ENCODE measurements at places on chromosomes 4 and X. TPM values are rescaled to one million over a fixed set of nuclear protein-coding genes. Genes with fewer than 3 reads are reported as not detected.

- no peaks in the 10 kb centered on the region for H3K36me3 ChIP-seq
- DNase-seq: no peak
- no peaks in the 10 kb centered on the region for H3K4me1 ChIP-seq
- no peaks in the 10 kb centered on the region for H3K27me3 ChIP-seq
Measured at GRCh38 chr4:112562254-112562879, 46.4 kb upstream of the NEUROG2 start.

DNA sequence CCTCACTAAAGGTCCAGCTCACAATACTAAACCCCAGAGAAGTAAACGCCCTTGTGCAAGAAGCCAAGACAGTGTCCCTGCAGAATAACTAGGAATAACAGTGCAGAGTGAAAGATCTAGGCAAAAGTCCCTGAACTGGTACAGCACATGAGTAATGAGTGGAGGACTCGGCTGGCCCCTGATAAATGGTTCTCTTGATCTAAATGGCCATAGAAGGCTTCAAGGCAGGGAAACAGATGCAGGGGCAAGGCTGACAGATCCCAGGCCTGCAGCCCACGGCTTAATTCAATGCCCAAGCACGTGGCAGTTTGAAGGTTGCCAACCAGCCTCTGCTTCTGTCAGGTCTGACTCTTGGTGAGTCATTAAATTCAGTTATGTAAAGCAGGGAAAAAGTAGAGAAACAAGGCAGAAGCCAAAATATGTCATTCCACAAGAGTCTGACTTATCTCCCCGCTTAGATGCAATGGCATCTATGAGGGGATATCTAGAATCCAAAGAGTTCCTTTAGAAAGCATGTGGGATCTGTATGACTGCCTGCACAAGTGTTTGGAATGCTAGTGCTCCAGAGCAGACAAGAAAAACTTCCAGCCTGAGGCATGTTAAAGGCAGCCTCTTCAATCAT lies 121.3 kb downstream of the PRDM5 start:
- H3K4me3 ChIP-seq: no peak overlapping the region
- H3K4me1 ChIP-seq: no peaks in the 10 kb centered on the region
- no peaks in the 10 kb centered on the region for H3K36me3 ChIP-seq

Gene MAML3
- 11.9 TPM for total RNA-seq

Gene KIAA1210
- not detected for total RNA-seq

Gene TXK
- 7.4 TPM for total RNA-seq

Gene PYURF
- 24.1 TPM for total RNA-seq

DNA sequence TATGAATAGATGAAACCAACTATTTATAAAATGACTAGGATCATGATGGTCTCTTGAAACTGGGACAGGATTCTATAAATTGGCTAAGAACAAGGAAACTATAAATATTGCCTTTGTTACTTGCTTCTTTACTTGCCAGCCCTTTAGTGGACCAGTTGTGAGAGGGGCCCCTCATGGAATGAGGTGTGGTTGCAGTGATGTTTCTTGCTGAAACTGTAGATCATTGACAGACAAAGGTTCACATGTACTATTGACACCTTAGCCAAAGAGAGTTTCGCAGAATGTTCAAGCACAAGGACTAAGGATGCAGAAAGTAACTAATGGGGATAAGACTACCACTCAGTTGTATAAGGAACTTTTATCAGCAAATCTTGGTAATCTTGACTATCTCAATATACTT lies 135.0 kb upstream of the SMIM10 start:
- DNase-seq: no peak
- no peak overlapping the region for H3K4me3 ChIP-seq
- no peaks in the 10 kb centered on the region for H3K4me1 ChIP-seq
- no peaks in the 10 kb centered on the region for H3K36me3 ChIP-seq
- no peak overlapping the region for H3K27ac ChIP-seq
- H3K27me3 ChIP-seq: no peaks in the 10 kb centered on the region

GRCh38 chr4:70895811-70896491 lies 6.2 kb upstream of the MOB1B start:
- no peaks in the 10 kb centered on the region for H3K36me3 ChIP-seq
- no peak overlapping the region for H3K4me3 ChIP-seq
- H3K27me3 ChIP-seq: no peaks in the 10 kb centered on the region
- DNase-seq: no peak
- H3K4me1 ChIP-seq: no peaks in the 10 kb centered on the region

Gene RASL11B
- total RNA-seq: not detected

Gene UGT2A1
- not detected for total RNA-seq

Gene WNK3
- total RNA-seq: 0.84 TPM

Gene CCKAR
- total RNA-seq: not detected

- H3K4me1 ChIP-seq: peaks cover 25% of the 10 kb centered on the region
- no peaks in the 10 kb centered on the region for H3K27me3 ChIP-seq
- peak overlapping the region; percentile 63 for H3K4me3 ChIP-seq
- peak overlapping the region; percentile 96 for H3K27ac ChIP-seq
- peak; percentile 65 for DNase-seq
- no peaks in the 10 kb centered on the region for H3K36me3 ChIP-seq
Measured at GRCh38 chrX:154412468-154412867, 1.1 kb downstream of the TAFAZZIN start.

- no peaks in the 10 kb centered on the region for H3K4me1 ChIP-seq
- H3K27ac ChIP-seq: no peak overlapping the region
- peak; percentile 16 for DNase-seq
- no peaks in the 10 kb centered on the region for H3K36me3 ChIP-seq
- no peaks in the 10 kb centered on the region for H3K27me3 ChIP-seq
Measured at GRCh38 chr4:2085496-2085901, 26.4 kb downstream of the NAT8L start.

Gene ZCCHC4
- total RNA-seq: 9.4 TPM

Gene HDX
- total RNA-seq: 3.5 TPM

Gene CXorf49
- total RNA-seq: not detected

DNA sequence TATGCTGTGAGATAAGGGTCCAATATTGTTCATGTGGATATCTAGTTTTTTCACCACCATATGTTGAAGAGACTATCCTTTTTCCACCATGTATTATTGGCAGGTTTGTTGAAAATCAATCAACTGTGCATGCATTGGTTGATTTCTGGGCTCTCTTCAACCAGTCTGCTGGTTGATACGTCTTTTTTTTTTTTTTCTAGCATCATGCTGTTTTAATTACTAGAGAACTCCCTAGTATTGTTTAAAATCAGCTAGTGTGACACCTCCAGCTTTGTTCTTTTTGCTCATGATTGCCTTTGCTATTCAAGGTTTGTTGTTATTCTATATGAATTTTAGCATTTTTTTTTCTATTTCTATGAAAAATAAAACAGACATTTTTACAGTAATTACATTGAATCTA lies 123.9 kb downstream of the SLC7A11 start:
- no peak overlapping the region for H3K27ac ChIP-seq
- DNase-seq: no peak

- H3K27ac ChIP-seq: no peak overlapping the region
- H3K27me3 ChIP-seq: no peaks in the 10 kb centered on the region
- H3K36me3 ChIP-seq: no peaks in the 10 kb centered on the region
- DNase-seq: no peak
Measured at GRCh38 chrX:55187281-55187680, 32.9 kb upstream of the PAGE5 start.

GRCh38 chr4:182242787-182243186 lies 415 bp upstream of the TENM3 start:
- no peak overlapping the region for H3K27ac ChIP-seq
- H3K36me3 ChIP-seq: no peaks in the 10 kb centered on the region
- no peaks in the 10 kb centered on the region for H3K4me1 ChIP-seq
- DNase-seq: no peak
- H3K4me3 ChIP-seq: no peak overlapping the region

GRCh38 chr4:109702950-109703663 lies at the start of gene CASP6:
Gene CASP6 (minus strand): TSS chr4:109703445. CDS start chr4:109703395, 50 bp downstream.
- DNase-seq: peak; percentile 94

Gene TRAM1L1
- total RNA-seq: 1.4 TPM

DNA sequence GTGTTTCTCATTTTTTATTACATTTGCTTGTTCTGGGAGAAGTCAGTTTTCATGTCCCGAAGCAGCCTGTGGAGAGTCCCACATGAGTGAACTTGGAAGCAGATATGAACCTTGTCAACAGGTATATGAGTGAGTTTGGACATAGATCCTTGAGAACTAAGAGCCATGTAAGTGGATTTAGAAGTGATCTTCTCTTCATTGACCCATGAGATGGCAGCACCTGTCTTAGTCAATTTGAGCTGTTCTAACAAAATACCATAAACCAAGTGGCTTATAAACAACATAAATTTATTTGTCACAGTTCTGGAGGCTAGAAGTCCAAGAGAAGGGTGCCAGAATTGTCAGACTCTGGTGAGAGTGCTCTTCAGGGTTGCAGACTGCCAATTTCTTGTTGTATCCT lies 1043.8 kb downstream of the ADGRL3 start:
- H3K36me3 ChIP-seq: no peaks in the 10 kb centered on the region
- no peak for DNase-seq
- no peak overlapping the region for H3K4me3 ChIP-seq

Gene DCAF16
- total RNA-seq: 17.2 TPM

GRCh38 chrX:68433155-68433980 lies at the start of gene OPHN1:
Gene OPHN1 (minus strand): TSS chrX:68433495. CDS start chrX:68433020, 475 bp downstream.
- H3K4me1 ChIP-seq: no peaks in the 10 kb centered on the region
- peak within 1 kb of the TSS; percentile 87 for H3K27ac ChIP-seq
- no peaks in the 10 kb centered on the region for H3K27me3 ChIP-seq

DNA sequence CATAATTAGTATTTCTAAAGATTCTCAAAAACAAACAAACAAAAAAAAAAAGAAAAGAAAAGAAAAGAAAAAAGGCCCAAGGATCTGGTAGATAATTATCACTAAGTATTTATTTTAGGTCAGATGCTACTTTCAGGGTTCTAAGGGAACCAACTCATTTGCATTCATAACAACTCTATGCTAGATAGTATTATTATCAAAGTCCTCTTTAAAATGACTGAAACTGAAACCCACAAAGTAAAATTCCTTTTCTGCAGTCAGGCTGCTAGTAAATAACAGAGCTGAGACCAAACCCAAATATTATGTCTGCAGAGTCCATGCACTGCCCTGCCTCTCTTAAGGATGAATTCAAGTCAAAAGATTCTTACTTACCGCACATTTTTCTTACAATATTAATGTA lies 38.3 kb upstream of the MAPK10 start:
- no peaks in the 10 kb centered on the region for H3K36me3 ChIP-seq
- H3K27ac ChIP-seq: no peak overlapping the region
- DNase-seq: no peak
- H3K4me3 ChIP-seq: no peak overlapping the region
- H3K27me3 ChIP-seq: no peaks in the 10 kb centered on the region
- no peaks in the 10 kb centered on the region for H3K4me1 ChIP-seq

DNA sequence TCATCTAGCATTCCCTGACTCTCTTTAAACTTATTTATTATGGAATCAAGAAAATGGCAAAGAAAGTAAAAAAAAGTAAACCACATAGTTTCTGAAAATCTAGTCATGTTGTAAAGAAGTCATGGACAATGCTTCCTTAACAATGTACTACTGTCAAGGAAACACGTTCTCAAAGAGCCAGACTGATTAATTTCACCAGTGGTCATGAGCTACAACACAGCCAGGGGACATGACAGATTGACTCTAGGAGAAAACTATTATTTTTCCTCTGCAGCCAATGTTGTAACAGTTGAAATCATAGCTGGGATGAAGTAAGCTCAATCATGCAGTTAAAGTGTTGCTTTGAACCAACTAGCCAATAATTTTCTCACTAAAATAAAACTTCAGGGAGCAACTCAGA lies 109.2 kb downstream of the MAPK10 start:
- no peak for DNase-seq
- H3K27ac ChIP-seq: no peak overlapping the region
- H3K27me3 ChIP-seq: no peaks in the 10 kb centered on the region
- H3K4me1 ChIP-seq: no peaks in the 10 kb centered on the region
- no peak overlapping the region for H3K4me3 ChIP-seq
- no peaks in the 10 kb centered on the region for H3K36me3 ChIP-seq

Gene SPACA5
- not detected for total RNA-seq

DNA sequence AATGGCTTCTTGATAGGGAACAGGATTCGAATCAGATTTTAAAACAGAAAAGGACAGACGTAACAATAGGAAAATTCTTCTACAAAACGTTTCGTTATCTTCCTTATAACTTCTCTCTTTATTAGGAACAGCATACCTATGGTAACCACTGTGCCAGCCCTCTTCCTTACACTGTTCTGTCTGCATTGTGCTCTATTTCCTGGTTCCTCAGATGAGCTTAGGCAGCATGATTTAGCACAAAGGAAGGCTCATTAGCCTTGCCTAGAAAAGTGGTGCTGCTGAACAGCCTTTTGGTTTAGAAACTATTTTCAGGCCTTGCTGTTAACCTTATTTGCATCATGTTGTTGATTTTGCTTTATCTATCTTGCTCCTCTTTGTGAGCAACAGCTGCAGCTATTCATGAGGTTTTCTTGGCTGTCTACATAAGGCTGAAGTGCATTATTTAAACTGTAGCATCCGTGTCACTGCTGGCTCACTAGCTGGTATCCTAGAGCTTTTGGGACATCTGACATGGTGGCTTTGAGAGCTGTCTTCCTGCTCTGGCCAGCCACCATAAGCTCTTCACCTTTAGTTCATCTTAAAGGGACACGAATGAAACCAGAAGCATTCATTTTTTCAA lies 69.9 kb upstream of the NRK start:
- H3K4me1 ChIP-seq: no peaks in the 10 kb centered on the region
- no peak overlapping the region for H3K4me3 ChIP-seq
- no peak overlapping the region for H3K27ac ChIP-seq
- H3K27me3 ChIP-seq: no peaks in the 10 kb centered on the region
- DNase-seq: no peak

DNA sequence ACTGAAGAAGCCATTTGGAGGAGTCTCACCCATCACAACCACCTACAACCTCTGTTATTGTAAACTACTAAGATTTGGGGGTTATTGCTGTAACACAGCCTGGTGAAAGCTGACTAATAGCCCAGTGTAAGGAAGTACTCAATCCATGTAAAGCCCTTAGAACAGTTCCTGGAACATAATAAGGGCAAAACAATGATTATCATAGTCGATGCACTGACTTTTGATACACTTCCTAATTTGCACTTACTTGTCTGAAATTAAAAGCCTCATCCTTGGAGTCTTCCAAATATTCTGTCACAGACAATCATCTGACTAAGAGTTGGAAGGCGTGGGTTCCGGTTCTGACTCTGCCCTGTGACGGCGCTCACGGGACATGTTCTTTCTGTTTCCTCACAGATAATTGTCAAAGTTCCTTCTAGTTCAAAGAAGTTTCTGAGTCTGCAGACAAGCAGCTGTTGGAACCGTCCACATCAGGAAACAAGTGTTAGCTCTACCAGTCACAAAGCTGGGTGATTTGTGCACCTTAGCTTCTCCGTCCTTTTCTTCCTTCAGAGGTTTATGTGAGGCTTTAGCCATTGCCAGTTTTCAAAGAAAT lies 33.4 kb upstream of the RASGEF1B start:
- no peaks in the 10 kb centered on the region for H3K27me3 ChIP-seq
- no peaks in the 10 kb centered on the region for H3K36me3 ChIP-seq
- no peak overlapping the region for H3K4me3 ChIP-seq
- peak overlapping the region; percentile 89 for H3K27ac ChIP-seq

GRCh38 chr4:113103556-113103955 lies 54.1 kb downstream of the ANK2 start:
- no peaks in the 10 kb centered on the region for H3K36me3 ChIP-seq

Gene TLR10
- total RNA-seq: 0.61 TPM

DNA sequence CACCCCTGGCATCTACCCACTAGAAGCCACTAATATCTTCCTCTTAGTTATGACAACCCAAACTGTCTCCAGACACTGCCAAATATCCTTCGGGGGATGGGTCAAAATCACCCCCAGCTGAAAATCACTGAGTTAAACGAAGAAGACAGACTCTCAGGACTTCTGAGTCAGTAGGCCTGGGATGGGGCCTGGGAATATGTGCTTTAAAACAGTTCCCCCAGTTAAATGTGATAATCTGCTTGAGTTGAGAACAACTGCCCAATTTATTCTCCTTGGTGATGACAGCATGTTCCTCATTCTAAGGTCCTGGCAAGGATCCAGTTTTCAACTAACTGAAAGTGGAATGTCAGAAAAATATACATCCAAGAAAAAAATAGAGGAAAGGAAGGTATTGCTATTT lies 52.4 kb downstream of the CBLL2 start:
- no peak overlapping the region for H3K27ac ChIP-seq
- DNase-seq: no peak
- H3K36me3 ChIP-seq: no peaks in the 10 kb centered on the region
- H3K4me3 ChIP-seq: no peak overlapping the region
- no peaks in the 10 kb centered on the region for H3K27me3 ChIP-seq

Measured in upper lobe of left lung (tissue), 6 donors.